GM19239 (cell line): ENCODE measurements at places on chromosomes 12 and 14.

DNA sequence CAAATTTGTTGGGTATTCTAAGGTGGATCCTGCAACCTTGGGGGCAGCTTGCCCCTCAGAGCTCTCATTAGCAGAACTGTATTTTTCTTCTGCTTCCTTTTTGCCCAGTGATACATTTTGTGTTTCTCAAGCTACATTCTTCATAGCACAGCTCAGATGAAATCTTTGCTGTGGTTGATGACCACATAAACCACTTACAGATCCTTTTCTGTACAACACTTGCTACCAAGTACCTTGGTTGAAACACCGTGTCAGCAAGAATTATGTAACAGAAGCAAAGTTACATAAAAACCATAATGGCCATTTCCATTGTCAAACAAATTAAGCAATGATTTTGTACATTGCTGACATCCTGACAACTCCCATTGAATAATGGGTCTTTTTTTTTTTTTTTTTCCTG lies 9.7 kb upstream of the PLBD1 start:
- DNase-seq: no peak

GRCh38 chr12:9033265-9033887 lies 44.0 kb downstream of the KLRG1 start:
- DNase-seq: no peak

DNA sequence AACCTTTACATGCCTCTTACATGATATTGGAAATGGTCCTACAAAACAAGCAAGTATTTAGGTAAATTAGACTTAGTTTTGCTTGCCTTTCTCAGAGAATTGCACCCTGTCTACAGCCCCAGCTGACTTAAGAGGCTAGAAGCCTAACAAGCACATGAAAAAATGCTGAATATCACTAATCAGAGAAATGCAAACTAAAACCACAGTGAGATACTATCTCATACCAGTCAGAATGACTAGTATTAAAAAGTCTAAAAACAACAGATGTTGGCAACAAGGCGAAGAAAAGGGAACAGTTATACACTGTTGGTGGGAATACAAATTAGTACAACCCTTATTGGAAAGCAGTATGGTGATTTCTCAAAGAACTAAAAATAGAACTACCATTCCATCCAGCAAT lies 103.8 kb downstream of the EGLN3 start:
- no peak for DNase-seq

DNA sequence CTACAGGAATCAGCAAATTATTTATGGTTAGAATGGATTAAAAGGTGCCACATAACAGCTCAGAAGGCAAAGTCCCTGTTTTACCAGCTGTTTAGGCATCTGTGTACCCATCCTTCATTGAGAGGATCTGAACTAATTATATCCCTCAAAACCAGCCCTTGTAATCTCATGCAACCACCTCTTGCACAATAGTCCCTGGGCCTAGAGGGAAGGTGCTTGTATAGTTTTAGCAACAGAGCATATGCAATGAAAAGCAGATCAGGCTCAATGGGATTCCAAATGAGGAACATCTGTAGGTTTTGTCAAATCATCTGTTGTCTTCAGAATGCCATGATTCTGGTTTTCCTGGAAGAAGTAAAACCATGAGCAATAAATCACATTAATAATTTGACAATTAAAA lies 26.0 kb upstream of the GLIPR1L2 start:
- DNase-seq: no peak

DNA sequence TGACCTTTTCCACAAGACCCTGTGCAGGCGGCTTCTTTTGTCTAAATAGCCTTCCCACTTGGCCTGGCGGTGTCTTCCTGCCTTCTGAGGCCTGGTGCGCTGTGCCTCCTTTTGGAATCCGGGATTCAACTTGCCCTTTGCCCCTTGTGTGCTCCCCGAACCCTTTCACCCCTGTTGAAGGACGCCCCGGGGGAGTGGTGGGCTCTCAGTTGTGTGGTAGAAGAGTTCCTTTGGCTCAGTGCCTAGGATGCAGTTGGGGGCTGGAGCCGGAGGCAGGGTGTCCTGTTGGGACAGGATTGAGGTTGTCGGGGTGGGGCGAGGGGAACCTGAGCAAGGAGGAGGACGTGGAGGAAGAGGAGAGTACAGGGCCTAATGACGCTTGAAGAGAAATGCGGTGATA lies 34.5 kb downstream of the KLC1 start:
- no peak for DNase-seq

GRCh38 chr12:83893101-83893500 lies 1019.5 kb downstream of the SLC6A15 start:
- DNase-seq: no peak

- no peak for DNase-seq
Observed at GRCh38 chr12:69389831-69390230, 30.3 kb downstream of the YEATS4 start.

- no peak for DNase-seq
Observed at GRCh38 chr12:6866920-6867412, 365 bp upstream of the TPI1 start.

GRCh38 chr12:130849561-130850417 lies 10.7 kb upstream of the STX2 start:
- no peak for DNase-seq

DNA sequence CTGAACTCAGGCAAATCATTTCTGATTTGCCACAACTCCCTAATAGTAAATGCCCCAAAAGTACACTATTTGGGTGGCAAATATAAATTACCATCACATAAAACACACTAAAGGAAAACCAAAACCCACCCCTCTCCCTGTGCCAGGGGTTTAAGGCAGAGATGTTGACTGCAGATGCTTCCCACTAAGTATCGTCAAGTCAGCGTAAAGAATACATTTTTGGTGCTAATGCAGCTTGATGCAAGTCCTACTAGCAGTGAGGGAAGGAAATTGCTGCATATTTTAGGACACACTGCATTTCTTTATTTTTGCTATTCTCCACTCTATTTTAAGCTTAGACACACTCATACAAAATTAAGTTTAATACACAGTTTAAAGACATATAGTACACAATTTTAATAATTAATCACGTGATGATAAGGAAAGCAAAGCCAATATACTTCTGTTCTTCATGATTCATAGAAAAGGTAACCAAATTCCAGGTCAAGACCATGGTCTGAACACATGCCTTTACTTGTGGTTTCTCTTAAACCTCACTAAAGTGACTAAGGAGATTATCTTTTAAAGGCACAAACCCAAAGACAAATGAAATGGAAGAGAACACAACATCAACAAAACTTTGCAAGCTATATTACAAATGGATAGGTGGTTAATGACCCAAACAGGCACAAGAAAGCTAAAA lies 162.2 kb downstream of the STXBP6 start:
- DNase-seq: no peak

DNA sequence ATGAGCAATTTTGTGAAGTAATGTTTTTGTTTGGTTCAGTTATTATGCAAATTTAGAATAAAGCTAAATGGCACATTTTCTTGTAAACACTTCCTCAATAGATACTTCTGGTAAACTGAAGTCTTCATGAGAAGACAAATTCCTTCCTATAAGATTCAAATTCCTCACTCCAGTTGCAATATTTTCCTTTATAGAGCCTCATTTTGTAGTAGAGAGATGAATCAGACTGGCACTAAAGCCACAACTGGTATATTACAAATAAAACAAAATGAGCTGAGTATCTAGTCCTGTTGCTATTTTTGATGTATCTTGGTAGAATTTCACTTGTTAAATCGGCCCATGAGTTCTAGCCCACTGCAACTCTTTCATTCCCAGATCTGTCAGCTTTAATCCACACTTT lies 5.5 kb downstream of the LGR5 start:
- no peak for DNase-seq
